ENCODE measurements at places on chromosomes 12 and 14.

DNA sequence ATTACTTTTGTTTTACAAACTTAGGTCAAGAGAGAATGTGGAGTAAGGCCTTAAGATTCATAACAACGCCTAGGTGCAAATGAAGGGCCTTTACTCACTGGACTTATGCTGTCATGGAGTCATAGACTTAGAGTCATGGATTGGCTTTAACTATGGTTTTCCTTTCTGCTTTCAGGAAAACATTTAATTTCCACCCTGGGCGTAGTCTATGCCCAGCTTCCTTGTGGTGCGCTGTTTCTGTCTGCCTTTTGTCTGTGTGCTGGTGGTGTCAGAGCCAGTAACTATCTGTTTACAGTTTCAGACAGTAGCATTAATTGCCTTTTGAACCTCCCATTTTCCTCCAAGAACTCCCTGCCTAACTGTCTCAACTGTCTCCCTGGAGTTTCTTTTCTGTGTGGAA lies 31.8 kb upstream of the COX6A1 start:
- peaks cover 3% of the 10 kb centered on the region for H3K4me1 ChIP-seq
- no peak overlapping the region for H3K27ac ChIP-seq
- H3K27me3 ChIP-seq = no peaks in the 10 kb centered on the region
- no peak overlapping the region for H3K4me3 ChIP-seq
- no peak for DNase-seq

- no peaks in the 10 kb centered on the region for H3K4me1 ChIP-seq
- H3K4me3 ChIP-seq = no peak overlapping the region
- H3K27me3 ChIP-seq = no peaks in the 10 kb centered on the region
Measured at GRCh38 chr14:85165094-85165493, 364.9 kb upstream of the FLRT2 start.

DNA sequence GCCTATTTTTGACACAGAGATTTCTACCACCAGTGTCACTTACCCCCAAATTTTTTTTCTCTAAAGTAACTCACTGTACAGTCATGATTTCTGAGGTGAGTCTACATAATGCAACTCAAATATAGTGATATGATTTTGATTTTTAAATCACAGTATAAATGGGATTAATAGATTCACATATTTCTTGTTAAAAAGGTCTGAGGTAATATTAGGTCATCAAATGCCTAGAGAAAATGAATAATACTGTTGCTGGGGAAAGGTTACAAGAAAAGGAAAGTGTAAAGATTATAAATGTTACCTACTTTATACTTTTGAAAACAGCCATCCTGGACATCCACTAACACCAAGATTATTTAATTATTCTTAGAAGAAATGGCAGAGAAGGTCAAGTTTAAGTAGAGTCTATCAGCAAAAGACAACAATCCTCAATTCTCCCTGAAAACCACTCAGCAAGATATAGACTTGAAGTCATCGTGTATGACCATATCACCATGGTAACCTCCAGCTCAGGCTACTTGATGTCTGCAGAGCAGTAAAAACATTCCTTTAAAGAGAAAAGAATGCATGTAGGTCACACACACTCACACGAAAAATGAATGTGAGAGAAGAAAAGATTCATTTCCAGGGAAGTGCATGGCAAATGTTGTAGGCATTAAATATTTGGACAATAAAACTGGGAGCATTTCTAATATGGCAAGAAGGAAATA lies 58.7 kb downstream of the CCDC59 start:
- no peak overlapping the region for H3K27ac ChIP-seq
- H3K4me3 ChIP-seq = no peak overlapping the region
- no peaks in the 10 kb centered on the region for H3K36me3 ChIP-seq
- no peaks in the 10 kb centered on the region for H3K27me3 ChIP-seq

DNA sequence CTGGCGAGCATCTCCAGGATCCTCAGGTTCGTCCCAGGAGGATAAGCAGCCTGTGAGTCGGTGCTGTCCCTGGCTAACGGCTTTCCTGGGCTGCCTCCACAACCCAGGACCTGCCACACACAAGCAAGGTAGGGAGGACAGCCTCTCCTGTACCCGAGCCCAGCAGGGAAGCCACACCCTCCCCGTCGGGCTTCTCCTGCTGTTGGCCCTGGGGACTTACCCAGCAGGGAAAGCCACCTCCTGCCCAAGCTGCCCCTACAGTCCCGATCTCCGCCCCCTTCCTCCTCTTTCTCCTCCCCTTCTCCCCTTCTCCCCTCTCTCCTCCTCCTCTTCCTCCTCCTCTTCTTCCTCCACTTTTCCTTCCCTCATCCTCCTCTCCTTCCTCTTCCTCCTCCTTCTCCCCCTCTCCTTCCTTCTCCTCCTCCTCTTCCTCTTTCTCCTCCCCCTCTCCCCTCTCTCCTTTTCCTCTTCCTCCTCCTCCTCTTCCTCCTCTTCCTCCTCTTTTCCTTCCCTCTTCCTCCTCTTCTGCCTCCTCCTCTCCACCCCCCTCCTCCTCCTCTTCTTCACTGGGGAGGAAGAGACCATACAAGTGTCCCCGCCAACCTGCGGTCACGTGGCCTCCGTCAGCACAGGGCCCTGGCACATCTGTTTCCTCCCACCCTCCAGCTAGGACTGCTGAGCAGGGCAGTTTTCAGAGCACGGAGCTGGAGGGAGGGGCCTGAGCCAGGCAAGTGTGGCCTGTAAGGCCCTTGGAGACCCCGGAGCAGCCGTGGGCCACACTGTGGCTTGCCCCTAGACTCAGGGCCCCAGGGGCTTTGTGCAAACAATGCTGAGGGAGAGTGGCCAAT lies 17.3 kb upstream of the RFLNA start:
- no peak overlapping the region for H3K4me3 ChIP-seq
- no peak overlapping the region for H3K27ac ChIP-seq
- DNase-seq = no peak
- H3K36me3 ChIP-seq = no peaks in the 10 kb centered on the region

DNA sequence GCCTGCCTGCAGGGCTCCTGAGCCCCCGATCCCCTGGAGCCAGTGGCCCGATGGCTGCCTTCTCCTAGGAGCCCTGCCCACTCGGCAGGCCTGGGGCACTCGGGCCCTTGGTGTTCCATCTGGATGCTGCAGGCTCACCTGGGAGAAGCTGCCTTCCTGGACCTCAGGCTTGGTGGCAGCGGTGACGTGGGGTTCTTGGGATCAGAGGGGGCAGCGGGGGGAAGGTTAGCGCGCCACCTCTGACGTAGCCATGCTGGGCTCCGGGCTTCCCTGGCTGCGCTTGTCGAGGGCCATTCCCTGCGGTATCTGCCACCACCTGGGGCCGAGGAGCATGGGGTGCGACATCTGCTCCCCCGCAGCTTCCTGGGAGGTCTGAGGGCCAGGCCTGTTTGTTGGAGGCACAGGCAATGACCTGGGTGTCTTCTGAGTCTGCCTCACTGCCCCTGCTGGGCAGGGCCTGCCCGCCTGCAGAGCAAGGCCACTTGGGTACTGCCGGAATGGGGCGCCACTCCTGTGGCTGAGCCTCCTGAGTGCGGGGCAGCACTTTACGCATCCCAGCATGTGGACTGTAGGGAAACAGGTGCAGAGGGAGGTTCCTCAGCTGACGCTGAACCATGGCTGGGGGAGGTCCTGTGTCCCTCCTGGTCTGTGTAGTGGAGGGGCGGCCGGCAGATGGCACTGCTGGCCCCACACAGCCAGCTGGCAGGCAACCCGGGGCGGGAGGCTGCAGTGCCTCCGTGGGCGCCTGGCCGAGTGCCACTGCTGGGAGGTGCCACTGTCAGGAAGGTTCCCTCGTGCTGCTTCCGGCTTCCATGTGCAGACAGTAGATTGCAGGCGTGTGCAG lies 20.3 kb downstream of the MTA1 start:
- peaks cover 4% of the 10 kb centered on the region for H3K4me1 ChIP-seq
- no peaks in the 10 kb centered on the region for H3K27me3 ChIP-seq
- DNase-seq = no peak
- H3K27ac ChIP-seq = no peak overlapping the region
- H3K4me3 ChIP-seq = no peak overlapping the region

DNA sequence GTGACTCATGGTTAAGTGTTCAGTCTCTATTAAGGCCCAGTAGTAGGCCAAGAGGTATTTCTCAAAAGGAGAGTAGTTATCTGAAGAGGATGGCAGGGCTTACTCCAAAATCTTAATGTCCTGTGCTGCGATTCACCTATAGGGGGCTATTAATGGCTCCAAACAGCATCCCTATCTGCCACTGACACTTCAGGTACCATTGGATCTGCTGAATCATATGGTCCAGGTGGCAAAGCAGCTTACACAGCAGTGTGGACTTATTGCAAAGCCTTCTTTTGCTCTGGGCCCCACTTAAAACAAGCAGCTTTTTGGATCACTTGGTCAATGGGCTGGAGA lies 60.8 kb upstream of the ATP2B1 start:
- H3K36me3 ChIP-seq = no peaks in the 10 kb centered on the region
- H3K4me1 ChIP-seq = peaks cover 15% of the 10 kb centered on the region
- DNase-seq = no peak
- H3K4me3 ChIP-seq = no peak overlapping the region
- no peaks in the 10 kb centered on the region for H3K27me3 ChIP-seq

DNA sequence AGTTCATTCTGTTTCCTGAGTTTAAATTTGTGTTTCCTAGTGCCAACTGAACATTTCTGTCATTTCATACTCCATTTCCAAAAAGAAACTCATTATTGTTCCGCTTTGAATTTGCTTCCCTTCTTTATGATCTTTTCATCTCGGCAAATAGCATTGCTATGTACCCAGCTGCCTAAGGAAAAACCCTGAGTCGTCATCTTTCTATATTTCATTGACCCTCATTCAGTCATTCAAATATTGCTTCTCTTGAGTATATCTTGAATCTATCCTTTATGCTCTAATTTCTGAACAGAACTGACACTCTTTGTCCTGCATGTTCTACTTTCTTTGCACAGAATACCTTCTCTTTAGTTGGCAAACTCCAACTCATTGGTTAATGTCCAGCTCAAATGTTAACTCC lies 35.9 kb downstream of the ADIPOR2 start:
- H3K27me3 ChIP-seq = no peaks in the 10 kb centered on the region
- no peak for DNase-seq
- no peak overlapping the region for H3K27ac ChIP-seq
- peaks cover 4% of the 10 kb centered on the region for H3K4me1 ChIP-seq
- no peak overlapping the region for H3K4me3 ChIP-seq
- H3K36me3 ChIP-seq = peaks cover 31% of the 10 kb centered on the region
